ENCODE measurements at places on chromosomes 13 and 19. TPM values are rescaled to one million over a fixed set of nuclear protein-coding genes. Genes with fewer than 3 reads are reported as not detected.

FOXA3 gene
- 0.10 TPM for polyA plus RNA-seq

PRR22 gene
- 8.0 TPM for polyA plus RNA-seq

SIGLEC12 gene
- polyA plus RNA-seq = 0.02 TPM

MED4 gene
- 49.7 TPM for polyA plus RNA-seq

CRX gene
- polyA plus RNA-seq = not detected

LAIR1 gene
- polyA plus RNA-seq = 2.0 TPM

ZNF681 gene
- 0.67 TPM for polyA plus RNA-seq

HRC gene
- polyA plus RNA-seq = 0.65 TPM

IGFL3 gene
- not detected for polyA plus RNA-seq

FPR3 gene
- polyA plus RNA-seq = 1.1 TPM

KLK4 gene
- polyA plus RNA-seq = 0.06 TPM

ZNF417 gene
- 2.4 TPM for polyA plus RNA-seq

ZNF507 gene
- polyA plus RNA-seq = 2.9 TPM

ICAM4 gene
- 0.26 TPM for polyA plus RNA-seq

DAND5 gene
- polyA plus RNA-seq = not detected

MBD3L3 gene
- polyA plus RNA-seq = not detected
